ENCODE measurements at places on chromosomes 5 and 9.

- DNase-seq: no peak
Observed at GRCh38 chr9:102845827-102846371, 149.2 kb upstream of the CYLC2 start.

- DNase-seq: no peak
Observed at GRCh38 chr9:36900856-36901220, 133.2 kb downstream of the PAX5 start.

DNA sequence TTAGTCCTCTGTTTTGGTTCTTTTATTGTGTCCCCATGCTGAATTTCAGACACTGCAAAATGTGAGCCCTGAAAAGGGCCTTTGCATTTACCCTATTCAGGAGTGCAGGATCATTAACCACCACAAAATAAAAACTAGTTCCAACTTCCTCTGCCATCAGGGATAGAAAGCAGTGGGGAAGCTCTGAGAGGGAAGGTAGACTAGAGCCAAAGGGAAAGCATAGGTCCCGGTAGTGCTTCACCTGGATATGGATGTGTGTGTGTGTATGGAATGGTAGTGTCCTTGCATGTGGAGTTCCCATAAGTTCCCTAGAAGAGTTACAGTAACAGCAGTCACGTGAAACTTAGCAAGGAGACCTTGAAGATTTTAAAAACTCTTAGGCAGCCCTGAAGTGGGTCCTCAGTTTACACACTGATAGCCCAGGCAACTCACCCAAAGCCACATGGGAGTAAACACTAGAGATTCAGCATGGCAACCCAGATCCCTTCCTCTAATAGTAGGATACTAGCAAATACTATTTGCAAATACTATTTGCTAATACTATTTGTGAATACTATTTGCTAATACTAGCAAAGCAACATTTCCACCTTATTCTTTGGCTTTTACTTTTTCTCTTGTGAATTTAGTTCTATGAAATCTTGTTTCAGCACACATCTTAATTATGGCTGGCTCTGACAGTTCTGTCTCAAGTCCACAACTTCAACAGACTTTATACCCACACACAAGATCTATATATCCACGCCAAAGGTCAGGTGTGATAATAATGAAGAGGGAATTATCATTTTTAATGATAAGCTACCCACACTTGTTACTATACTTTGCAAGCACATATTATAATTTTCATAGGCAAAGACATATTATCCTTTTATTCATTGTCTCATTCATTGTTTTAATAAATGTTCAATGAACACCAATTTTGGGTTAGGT is 70.4 kb upstream of the IFNE start:
- no peak for DNase-seq

DNA sequence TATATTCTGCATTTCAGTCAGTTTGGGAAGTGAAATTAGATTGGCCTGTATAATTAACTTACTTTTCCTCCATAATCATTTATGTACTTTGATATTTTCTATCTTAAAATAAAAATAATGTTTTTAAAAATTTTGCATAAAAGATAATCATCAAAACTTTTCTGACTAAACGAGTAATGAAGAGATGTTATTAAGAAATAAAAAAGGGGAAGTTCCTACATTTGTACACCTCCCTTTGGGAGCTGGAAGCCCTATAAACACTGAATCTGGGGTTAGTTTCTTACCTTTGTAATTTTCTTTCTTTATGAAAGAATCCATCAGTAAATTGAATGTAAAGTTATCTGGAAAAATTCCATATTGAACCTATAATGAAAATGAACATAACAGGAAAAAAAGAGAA is 86.2 kb downstream of the MRPS27 start:
- DNase-seq: no peak

DNA sequence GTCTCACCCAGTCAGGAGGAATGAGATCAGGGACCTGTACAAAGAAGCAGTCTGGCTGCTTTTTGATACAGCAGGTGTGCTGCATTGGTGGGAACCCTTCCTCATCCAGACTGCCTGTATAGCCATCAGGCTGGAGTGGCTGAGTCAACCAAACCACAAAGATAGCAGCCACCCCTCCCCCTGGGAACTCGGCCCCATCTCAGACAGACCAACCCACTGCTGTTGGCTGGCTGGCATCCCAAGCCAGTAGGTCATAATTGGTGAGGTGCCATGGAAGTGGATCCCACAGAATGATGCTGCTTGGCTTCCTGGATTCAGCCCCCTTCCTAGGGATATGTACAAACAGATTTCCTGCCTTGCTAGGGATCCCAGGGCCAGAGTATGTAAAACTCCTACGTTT is 60.9 kb downstream of the YTHDC2 start:
- DNase-seq: no peak

- no peak for DNase-seq
Observed at GRCh38 chr5:168604436-168604835, 25.3 kb upstream of the PANK3 start.

GRCh38 chr5:172951371-172952033 is 7.7 kb upstream of the RPL26L1 start:
- DNase-seq: no peak

GRCh38 chr5:90201923-90202322 is 207.6 kb downstream of the CETN3 start:
- no peak for DNase-seq

DNA sequence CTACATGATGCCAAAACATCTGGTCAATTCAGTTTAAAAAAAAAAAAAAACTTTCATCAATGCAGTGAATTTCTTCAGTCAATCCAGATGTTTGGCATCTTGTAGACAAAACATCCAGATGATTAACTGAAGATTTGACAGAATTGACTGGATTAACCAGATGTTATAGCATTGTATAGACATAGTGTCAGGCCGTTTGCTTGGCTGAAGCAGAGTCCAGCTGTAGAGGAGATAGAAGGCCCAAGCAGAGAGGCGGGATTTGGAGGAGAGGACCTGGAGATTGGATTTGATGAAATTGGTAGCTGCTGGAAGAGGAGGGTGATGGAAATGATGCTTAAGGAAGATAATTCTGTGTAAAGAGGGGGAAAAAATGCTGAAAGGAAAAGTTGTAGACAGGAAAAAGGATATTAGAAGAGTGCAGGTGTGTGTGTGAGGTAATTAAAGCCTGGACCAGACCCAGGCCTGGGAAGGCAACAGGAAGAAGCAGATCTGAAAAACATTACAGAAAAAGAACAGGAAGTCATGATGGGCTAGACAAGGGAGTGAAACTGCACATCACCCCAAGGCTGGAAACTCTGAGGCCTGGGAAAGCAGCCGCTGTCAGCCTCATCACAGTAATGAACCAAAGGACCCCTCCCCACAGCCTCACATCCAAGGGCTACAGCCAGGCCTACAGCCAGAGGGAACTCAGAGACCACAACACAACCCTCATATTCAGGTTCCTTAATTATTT is 258.3 kb downstream of the CWC27 start:
- no peak for DNase-seq

- no peak for DNase-seq
Observed at GRCh38 chr9:19020886-19021455, 12.0 kb downstream of the SAXO1 start.

DNA sequence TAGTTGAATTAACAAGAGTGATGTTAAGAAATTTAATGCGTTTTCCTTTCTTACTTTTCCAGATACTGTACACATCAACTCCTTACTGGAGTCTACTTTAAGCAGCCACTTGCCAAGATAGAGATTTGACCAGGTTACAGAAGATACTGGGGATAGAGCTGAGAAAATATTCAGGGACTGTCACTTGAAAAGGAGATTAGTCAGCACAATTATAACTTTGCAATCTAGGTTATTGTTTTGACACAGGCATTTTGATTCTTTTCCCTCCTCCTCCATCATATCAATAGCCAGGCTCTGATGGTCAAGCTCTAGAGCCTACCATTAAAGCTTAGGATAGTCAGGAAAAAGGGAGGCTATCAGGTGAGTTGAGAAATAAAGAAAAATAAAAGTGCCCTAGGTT is 345.9 kb upstream of the ITGA1 start:
- no peak for DNase-seq

- peak; percentile 49 for DNase-seq
Observed at GRCh38 chr9:97468658-97469448, 32.6 kb upstream of the TMOD1 start.

DNA sequence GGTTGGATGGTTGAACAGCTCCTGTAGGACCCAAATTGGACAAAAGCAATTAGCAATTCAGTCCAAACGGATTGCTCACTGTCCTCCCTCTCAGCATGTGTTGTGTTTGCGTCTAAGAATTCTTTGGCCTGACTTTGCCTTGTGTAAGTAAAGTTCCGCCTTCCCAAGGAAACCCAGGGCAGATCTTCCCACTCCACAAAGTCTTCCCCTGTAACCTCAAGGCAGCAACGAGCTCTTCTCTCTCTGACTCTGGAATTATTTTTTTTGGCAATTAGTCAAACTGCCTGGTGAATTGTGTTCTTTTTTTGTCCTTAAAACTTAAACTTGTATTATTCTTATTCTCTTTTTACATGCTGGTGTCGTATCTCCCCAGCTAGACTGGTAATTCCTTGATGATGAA is 20.7 kb upstream of the BASP1 start:
- no peak for DNase-seq

- DNase-seq: no peak
Observed at GRCh38 chr5:28734396-28734795, 1696.0 kb upstream of the CDH9 start.

- DNase-seq: no peak
Observed at GRCh38 chr5:35956429-35956828, 18.0 kb upstream of the CAPSL start.

- DNase-seq: no peak
Observed at GRCh38 chr5:139795074-139796001, at the start of gene PSD2. Gene PSD2 (plus strand): TSS chr5:139795808. CDS start chr5:139809441, 13,633 bp downstream.

- DNase-seq: no peak
Observed at GRCh38 chr5:6729386-6730310, 16.4 kb downstream of the TENT4A start.

DNA sequence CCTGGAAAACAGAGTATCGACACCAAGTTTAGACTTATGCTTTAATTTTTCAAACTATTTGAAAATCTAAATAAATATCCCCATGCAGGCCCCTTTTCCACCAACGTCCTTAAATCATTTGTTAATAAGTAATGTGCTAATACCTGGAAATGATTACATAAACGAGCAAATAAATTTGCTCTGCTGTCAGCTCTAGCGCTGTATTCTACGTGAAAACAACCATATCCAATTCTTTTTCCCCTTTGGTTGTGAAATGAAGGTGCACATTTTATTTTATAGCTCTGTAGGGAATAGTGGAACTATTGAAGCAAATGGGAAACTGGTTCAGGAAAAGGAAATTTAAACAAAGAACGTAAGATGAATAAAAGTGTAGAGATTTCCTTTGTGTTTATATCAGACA is 137.7 kb upstream of the ZNF608 start:
- no peak for DNase-seq

DNA sequence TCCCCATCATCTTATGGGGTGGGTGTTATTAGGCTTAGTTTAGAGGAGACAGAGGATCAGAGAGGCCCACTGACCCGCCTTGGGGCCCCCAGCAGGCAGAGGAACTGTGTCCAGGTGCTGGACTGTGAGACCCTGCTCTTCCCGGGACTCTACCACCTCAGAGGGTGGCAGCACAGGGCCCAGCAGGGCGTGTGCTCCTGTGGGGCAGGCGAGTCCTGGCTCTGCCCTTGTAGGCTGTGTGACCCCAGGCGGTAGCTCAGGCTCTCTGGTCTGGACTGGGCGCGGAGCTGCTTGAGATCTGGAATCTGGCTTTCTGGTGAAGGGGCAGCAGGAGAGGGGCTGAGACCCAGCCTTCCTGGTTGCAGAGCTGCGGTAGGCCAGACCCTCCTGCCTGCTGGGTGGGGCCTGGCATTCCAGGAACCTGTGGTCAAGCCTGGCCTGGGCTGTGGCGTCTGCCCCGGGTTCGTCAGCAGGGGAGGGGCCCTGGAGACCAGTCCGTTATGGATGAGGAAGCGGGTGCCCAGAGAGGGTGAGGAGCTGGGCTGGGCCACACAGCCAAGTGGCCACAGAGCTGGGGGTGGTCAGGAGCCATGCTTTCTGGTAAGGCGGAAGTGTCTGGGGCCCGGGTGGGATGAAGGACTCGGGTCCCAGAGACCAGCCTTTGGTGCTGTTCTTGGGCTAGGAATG is 46.5 kb downstream of the RXRA start:
- DNase-seq: no peak

GRCh38 chr5:173808079-173808808 is 79.9 kb upstream of the CPEB4 start:
- no peak for DNase-seq

DNA sequence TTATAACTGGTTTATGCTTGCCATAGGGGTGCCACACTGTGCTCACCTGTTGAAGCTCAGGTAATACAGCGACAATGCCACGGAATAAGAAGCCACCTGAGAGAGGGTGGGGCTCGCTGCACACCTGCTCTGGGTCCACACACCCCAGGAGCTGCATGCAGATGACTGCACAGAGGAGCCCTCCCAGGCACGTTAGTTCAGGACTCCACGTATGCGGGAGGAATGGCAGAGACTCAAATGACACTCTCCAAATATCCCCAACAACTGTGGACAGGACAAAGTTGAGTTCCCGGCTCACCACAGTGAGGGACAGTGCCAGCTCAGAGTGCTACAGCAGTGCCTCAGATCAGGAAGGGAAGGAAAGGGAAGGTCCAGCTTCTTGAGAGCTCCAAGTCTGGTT is 5.8 kb upstream of the FCN1 start:
- no peak for DNase-seq

Data from germinal center (tissue), 1 donor.